Activated CD8-positive, alpha-beta memory T cell treated with anti-CD3 and anti-CD28 coated beads for 1 hour (primary cell): ENCODE measurements at places on chromosomes 7 and 10.

GRCh38 chr10:13074563-13075451 lies 25.2 kb upstream of the OPTN start:
- no peak for DNase-seq

DNA sequence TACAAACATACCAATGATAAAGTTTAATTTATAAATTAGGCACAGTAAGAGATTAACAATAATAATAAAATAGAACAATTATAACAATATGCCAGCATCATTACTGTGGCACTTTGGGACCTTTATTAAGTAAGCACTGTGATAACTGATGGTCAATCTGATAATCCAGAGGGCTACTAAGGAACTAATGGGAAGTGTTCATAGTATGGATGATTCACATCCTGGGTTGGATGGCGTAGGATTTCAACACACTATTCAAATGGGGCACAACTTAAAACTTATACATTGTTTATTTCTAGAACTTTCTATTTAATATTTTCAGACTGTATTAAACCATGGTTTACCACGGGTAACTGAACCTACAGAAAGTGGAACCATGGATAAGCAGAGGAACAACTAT lies 90.8 kb downstream of the KIF20B start:
- DNase-seq: no peak

- DNase-seq: no peak
Observed at GRCh38 chr10:77422491-77423338, 214.9 kb downstream of the KCNMA1 start.

DNA sequence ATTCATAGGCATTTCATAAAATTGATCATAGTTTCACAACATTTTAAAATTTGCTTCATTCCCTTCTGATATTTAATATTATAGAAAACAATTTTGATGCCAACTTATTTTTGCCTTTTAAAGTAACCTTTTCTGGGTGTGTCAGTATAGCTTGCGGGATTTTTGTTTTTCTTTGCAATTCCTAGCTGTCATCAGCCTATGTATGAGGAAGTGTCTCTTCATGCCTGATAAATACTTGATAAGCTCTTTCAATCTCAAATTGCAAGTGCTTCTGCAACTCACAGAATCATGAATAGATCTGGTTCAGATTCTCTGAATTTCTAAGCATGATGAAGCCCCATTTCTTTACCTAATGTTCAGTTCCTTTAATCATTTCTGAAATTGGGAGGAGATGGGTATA lies 28.0 kb upstream of the ARHGAP21 start:
- DNase-seq: no peak

DNA sequence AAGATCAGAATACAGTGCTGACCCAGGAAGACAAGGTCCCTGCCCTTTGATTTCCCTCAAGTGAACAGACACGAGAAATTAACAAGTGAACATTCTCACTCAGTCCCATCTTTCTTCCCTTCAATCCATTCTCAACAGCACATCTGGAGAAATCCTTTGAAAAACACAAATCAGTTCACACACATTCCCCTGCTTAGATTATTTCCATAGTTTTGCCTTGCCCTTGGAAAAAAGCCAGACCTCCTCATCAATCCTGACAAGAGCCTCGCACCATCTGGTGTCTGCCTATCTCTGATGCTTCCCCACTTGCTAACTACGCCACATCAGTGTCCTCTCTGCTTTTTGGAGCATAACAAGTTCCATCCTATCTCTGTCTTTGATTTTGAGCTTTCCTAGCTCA lies 94.4 kb upstream of the KIAA1217 start:
- no peak for DNase-seq

DNA sequence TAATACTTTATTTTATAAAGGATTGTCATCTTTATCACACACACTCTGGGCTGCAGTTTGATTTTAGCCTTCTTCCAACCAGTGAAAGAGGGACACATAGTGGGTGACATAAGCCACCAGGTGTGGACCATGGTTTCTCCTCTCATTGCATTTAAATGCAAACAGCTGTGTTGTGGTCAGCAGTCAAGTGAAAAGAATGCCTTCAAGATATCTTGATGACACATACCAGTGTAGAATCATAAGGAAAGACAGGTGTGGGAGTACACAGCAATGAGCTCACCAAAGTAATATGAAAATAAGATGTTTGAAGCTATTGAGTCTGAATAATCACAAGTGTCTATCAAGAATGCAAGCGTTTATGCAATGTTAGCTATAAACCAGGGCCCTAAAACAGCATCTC lies 580.0 kb downstream of the XPNPEP1 start:
- DNase-seq: no peak

DNA sequence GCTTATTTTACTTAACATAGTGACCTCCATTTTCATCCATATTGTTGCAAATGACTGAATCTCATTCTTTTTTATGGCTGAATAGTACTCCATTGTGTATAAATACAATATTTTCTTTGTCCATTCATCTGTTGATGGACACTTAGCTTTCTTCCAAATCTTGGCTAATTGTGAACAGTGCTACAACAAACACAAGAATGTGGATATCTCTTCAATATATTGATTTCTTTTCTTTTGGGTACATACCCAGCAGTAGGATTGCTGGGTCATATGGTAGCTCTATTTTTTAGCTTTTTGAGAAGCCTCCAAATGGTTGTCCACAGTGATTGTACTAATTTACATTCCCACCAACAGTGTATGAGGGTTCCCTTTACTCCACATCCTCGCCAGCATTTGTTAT lies 58.0 kb downstream of the CREB5 start:
- DNase-seq: no peak

DNA sequence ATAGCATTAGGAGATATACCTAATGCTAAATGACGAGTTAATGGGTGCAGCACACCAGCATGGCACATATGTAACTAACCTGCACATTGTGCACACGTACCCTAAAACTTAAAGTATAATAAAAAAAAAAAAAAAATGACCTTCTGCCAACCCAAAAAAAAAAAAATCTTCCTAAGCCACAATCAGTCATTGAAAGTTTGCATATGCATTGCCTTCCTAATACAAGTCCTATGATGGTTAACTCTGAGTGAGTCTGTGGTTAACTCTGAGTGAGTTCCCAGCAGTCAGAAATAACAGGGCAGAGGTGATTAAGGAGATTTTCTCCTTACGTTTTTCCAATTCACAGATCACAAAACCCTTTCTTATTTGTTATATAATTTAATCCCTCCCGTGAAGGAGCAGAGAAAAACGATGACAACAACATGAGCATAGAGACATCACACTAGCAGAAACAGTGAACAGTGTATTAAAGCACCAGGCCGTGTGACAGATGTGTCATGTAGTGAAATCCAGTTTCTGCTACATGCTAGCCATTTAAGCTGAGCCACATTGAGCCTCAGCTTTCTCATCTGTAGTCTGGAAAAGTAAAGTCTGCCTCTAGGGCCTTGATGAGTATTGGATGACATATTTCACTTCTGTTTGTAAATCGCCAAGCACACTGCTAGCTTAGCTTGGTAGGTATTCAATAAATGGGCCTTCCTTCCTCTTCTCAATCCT lies 7.4 kb upstream of the RNF148 start:
- no peak for DNase-seq

DNA sequence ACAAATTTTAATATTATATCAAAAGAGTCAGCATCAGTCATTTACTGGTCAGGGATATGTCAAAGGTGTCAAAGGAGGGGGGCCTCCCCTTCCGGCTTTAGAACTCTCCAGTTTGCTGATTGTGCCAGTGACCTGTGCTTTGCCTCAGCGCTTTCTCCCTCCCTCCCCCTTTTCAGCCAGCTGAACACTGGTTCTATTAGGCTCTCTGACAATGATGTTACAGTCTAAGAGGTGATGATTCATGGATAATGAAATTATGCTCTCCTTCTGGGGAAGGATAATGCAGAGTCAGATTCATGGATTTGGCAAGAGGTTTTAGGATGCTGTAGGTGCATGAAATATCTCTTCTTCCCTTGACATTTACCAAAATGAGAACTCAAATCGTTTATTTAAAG lies 6.1 kb downstream of the LRRTM3 start:
- no peak for DNase-seq

- DNase-seq: no peak
Observed at GRCh38 chr10:47140761-47141348, 159.1 kb upstream of the GDF10 start.

DNA sequence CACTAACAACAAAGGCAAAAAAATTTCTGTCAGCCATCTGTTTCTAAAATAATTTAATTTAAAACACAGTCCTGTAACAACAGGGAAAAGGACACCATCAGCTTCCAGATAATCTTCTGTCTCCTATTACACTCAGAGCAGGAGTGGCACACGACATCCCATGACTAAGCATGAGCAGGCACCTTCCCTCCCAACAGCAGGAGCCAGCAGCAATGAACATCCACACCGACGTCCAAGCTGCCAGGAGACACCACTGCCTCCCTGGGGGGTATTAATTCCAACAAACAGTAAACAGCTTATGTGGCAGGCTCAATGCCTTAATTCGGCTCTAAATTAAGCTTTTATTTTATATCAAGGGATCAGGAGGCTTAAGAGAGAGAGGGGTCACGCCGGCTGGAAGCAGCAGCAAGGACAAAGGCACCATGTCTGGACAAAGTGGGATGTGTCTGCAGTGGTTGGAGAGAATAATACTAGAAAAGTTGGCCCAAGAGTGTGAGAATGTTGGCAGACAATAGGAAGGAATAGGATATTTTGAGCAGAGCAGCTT lies 45.7 kb downstream of the KIAA1549 start:
- no peak for DNase-seq

- peak; percentile 51 for DNase-seq
Observed at GRCh38 chr10:12448729-12449391, 99.5 kb downstream of the CAMK1D start.

DNA sequence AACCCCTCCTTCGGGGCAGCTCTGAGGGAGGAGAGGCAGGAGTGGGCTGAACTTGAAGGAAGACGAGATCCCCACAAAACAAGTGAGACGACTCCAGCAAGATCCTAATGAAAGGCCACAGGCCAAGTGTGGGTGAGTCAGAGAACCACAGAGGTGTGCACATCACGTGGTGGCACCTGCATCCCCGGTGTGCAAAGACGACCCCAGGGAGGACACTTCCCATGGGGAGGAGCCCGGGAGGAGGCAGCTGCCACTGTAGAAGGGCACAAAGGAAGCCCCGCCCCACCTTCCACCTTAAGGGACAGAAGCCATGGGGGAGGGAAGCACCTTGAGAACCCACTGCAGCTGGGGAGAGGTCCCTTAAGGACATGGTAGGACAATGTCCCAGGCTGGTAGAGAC lies 45.7 kb downstream of the ESYT2 start:
- DNase-seq: no peak

GRCh38 chr7:17376595-17376994 lies 78.1 kb downstream of the AHR start:
- no peak for DNase-seq

GRCh38 chr10:62810156-62810902 lies 5.8 kb downstream of the ADO start:
- no peak for DNase-seq

DNA sequence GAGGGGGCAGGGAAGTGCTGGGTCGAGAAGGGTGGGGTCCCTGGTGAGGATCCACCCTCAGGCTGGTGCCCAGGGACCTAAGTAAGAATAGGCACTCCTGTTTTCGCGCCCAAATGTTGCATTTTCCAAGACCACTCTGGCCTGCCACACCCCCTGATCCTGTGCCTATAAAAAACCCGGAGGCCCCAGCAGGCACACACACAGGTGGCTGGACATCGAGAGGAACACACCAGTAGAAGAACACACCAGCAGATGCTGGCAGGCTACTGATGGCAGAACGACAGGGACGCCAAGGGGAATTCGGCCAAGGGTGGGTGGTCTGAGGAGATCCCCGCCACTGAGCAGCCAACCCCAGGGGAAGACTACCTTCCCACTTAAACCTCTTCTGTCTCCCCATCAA lies 633.9 kb upstream of the POT1 start:
- DNase-seq: no peak

DNA sequence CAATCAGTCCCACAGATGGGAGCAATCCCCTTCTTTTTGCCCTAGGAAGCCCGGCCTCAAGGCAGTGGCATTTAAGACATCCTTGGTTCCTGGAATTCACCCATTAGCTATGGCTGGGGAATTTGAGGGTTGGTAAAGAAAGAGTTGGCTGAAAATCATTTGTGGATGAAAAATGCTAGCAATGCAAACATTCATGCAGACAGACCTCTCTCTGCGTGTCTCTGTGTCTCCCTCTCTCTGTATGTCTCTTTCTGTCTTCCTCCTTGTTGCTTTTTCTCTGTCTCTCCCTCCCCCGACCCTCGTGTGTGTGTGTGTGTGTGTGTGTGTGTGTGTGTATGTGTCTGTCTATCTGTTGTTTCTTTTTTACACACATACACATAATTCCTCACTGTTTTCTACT lies 19.4 kb downstream of the LDB3 start:
- DNase-seq: no peak

- no peak for DNase-seq
Observed at GRCh38 chr7:105806592-105807447, 69.6 kb downstream of the ATXN7L1 start.

GRCh38 chr10:26727005-26727404 lies 29.5 kb downstream of the PDSS1 start:
- DNase-seq: no peak

DNA sequence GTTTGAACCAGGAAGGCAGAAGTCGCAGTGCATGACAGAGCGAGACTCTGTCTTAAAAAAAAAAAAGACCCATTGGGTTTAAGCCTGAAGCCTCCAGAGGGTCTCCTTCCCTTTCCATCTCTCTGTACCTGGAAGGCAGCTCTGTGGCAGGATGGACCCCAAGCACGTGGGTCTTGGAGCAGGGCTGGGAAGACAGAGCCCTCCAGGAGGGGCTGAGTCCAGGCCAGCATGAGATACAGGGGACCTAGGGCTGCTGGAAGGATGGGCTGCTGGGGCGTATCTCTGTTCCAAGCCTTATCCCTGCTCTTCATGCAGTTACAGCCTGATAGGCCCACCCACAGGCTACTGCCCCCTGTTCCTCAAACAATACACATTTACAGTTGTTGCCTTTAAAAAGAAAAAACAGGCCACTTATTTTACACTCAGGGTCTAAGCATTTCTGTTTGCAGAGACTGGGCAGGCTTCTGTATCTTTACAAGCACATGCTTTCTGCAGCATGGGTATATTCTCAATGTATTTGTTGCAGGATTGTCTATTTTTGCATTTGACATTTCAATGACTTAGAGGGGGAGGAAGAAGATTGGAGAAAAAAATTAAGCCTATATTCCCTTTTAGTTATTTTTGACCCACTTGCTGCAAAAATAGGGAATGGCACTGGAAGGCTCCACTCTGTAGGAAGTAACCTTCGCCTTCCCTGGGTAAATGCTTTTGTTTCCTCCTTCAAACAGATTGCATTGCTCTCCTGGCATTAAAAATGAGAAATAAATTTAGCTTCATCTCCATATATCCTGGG lies 60.1 kb downstream of the FAM171A1 start:
- no peak for DNase-seq

DNA sequence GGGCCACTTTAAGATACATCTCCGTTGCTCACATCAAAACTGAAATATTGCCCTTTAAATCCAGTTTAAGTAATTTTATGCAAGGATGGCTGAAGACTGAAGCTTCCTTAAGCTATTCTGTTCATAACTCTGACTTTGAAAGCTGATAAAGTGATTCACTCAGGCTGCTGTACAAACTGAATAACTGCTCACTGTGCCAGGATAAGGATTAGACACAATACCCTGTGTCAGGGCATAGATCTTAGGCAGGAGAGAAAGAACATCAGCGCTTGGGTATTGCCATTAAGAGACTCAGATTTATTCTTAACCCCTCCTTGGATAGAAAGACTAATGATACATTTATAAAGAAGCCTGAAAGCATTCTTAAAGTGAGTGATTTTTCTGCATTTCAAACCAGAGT lies 614.5 kb upstream of the ZWINT start:
- no peak for DNase-seq
